ENCODE measurements at places on chromosomes 2 and 18.

DNA sequence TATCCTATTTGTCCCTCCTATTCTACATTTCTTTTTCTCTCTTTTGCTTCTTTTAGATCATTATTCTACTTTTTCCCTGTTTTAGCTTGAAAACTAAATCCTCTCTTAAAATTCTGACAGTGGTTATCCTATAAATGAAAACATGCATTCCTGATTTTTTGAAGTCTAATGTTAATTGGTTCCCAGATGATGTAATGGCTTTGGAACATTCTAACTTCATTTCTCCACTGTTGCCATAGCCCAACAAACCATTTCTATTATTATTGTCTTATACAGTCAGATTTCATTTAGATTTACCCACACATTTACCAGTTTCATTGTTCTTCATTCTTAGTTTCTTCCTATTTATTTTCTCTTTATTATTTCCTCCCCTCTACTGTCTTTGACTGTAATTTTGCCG lies 36.5 kb downstream of the SIGLEC15 start:
- no peak for DNase-seq

- DNase-seq, result peak; percentile 81
Observed at GRCh38 chr18:69400253-69400975, at the start of gene DOK6. TSS of gene DOK6 (plus strand) at chr18:69400888.

DNA sequence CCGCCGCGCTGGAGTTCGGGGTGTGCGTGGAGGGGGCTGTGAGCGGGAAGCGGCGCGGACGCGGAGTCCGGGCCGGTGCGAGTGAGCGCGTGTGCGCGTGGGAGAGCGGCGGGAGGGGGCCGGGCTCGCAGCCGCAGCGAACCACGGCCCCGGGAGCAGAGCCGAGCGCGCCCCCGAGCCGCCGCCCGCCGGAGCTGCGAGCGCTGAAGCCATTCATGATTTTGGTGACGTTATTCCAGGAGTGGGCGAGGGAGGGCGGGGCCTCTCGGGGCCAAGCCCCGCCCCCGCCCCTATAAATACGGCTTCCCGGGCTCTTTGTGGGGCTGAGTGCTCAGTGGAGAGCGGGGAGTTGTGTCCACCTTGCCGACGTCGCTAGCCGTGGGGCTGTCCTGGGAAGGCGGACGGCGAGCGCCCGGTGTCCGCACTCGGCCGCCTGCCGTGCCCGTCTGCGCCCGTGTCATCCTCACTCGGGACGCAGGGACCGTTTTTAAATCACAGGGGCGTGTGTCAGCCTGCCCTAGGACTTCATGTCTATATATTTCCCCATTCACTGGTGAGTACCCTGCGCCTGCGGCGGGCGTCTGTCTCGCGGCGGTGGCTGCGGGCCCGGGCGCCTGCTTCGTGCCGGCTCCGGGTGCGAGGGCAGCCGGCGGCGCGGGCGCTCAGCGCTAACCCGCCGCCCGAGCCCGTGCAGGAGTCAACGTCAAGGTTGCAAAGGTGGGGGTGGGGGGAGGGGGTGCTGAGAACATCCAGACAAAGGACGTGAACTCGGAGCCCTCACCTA lies at the start of gene LBH:
TSS of gene LBH (plus strand) at position 323 of the 784 bp plus-strand sequence. CDS start at position 528, 205 bp downstream.
- peak; percentile 42 for DNase-seq

- DNase-seq, result no peak
Observed at GRCh38 chr2:170886386-170886785, 42.7 kb upstream of the GORASP2 start.

GRCh38 chr18:43067570-43067969 lies 47.9 kb downstream of the RIT2 start:
- no peak for DNase-seq

DNA sequence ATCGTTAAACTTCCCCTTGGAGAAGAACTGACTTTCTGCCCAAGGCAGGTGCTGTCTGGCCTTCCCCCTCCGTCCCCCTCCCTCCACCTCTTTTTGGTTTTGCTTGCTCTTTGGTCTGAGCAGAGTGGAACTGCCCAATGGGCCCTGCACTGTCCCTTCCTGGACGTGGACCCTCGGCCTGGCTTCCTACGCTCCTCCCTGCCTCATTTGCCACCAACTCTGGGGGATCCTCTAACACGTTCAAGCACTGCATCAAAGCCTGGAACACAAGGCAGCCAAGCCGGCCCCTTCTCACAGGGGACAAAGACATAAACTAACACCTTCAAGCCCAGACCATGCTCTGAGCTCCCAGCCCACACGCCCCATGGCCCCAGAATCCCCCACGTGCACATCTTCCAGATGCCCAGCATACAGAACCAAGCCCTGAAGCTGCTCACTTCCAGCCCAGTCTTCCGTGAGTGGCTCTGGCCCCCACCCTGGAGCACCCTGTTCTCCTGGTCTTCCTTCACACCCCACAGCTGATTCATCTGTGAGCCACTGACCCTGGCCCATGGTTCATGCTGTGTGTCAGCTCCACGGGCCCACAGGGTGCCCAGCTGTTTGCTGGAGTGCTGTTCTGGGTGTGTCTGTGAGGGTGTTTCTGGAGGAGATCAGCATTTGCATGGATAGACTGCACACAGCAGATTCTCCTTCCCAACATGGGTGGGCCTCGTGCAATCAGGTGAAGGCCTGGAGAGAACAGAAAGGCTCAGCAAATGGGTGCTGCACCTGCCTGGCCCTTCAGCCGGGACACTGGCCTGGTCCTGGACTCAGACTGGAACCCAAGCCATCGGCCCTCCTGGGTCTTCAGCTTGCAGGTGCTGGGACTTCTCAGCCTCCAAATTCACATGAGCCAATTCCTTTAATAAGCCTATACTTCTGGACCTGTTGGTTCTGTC lies 247.1 kb upstream of the SALL3 start:
- DNase-seq, result no peak

GRCh38 chr2:88692187-88692586 lies 714 bp downstream of the RPIA start:
- DNase-seq, result peak; percentile 7

DNA sequence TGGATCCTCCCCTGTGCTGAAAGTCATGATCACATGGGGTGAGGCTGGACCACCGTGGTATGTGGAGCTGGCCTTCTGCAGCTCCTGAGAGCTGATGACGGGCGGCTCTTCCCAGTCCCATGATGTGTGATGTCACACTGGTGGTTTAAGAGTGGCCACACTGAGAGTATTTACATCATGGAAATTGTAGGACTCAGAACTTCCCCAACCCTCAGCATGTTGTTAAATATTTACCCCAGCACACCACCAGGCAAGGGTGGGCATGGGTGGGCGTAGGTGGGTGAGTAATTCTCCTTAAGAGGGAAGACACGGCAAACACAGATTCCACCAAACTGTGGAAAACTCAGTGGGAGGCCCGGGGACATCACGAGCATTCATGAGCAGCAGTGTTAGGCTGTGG lies 106.8 kb downstream of the ALPK2 start:
- no peak for DNase-seq

DNA sequence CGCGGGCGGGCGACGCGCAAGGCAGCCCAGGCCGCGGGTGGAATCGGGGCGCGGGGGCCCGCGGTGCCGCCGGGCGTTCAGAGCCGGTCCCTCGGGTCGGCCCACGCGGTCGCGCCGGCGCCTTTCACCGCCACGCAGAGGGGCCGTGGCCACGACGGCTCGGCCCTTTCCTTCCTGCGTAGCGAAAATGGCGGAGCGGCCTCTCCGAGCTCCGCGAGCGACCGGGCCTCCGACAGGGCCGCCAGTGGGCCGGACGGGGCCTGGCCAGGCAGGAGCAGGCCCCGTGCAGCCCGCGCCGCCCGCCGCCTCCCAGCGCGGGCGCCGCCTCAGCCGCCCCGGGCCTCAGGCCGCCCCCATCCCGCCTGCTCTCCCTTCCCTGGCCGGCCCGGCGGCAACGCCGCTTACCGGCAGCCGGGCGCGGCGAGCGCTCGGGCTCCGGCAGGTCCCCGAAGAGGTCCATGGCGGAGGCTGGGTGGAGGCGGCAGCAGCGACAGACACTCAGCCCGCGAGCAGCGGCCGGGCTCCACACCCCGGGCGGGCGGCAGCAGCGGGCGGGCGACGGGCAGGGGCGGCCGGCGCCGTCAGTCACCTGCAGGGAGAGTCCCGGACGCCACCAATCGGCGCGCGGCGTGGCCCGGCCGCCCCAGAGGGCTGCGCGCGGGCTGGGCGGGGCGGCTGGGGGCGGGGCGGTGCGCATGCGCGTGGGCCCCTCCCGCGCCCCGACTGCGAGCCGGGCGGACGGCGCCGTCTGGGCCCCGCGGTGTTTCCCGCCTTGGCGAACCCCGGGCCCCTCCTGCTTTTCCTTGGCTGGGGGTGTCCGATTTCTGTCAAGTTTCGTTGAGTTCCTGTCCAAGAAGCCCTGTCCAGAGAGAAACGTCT lies at the start of gene ILKAP:
TSS of gene ILKAP (minus strand) at position 602 of the 879 bp plus-strand sequence. CDS start at position 460, 142 bp downstream.
- DNase-seq, result peak; percentile 76
